ENCODE measurements at places on chromosomes 4 and X.

DNA sequence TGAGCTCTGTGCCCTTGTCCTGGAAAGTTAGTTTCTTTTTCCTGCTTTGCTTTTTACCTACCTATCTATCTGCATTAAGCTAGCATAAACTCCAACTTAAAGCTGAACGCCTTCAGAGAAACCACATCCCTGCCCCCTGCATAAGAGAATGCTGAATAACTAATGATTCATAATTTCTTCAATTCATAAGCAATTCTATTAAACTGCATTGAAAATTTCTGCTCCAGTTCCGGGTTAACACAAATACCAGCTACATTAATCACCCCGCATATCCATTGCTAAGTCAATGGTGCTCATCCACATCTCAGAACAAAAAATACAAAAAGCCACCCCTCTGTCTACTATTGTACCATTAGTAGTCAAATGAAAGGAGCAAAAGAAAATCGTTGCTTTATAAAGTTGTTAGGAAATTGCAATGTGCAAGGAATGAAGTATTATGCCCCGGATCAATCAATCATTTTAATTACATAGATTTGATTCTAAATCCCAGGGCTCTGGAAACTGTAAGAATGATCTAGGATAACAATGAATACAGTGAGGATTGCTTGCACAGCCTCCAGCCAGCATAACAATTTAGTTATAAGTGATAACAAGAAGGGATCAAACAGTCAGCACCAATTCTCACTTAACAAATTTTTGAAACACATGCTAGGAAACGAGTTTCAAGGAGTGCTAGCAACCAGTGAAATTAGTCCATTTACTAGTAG lies 106.8 kb downstream of the ELOVL6 start:
- DNase-seq = no peak

DNA sequence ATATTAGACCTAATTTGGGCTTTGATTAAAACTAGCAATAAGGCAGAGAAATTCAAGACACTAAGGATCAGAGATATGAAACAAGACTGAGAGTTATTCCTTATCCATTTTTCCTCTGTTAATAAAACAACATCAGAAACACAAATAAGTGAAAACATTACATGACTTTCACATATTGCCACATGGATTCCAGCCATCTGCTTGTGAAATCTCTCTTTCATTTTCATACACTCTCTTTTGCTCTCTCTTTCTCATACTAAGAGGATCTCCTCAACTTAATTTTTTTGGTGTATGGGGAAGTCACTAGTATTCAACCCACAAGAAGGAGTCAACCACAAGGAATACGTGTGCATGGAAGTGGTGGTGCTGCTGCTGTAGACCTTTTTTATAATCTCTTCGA lies 183.0 kb downstream of the LDB2 start:
- DNase-seq = no peak

GRCh38 chr4:74539044-74539790 lies 94.3 kb downstream of the AREG start:
- DNase-seq = no peak

GRCh38 chr4:36323816-36324419 lies 42.5 kb downstream of the DTHD1 start:
- DNase-seq = no peak

- no peak for DNase-seq
These were observed 61.9 kb upstream of the LAS1L start for GRCh38 chrX:65596270-65597034.

- DNase-seq = no peak
These were observed 272.9 kb upstream of the GALNT7 start for GRCh38 chr4:172895699-172896098.

DNA sequence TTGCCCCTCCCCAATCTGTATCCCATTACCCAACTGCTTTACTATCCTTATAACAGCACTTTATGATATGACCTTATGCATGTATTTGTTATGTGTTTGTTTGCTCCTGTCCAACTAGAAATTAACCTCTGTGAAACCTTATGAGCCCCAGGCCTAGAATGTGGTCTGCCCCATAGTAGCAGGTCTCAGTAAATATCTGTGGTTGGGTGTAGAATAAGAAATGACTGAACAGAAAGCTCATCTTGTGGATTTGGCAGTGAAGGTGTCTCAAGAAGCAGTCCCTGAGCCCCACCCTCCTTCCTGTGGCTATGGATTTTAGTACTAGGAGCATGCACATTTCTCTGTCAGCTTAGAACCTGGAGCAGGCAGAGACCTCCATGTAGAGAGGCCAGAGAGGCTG lies 229.0 kb upstream of the LCORL start:
- no peak for DNase-seq

- DNase-seq = no peak
These were observed 7.4 kb upstream of the KDR start for GRCh38 chr4:55132775-55133174.

DNA sequence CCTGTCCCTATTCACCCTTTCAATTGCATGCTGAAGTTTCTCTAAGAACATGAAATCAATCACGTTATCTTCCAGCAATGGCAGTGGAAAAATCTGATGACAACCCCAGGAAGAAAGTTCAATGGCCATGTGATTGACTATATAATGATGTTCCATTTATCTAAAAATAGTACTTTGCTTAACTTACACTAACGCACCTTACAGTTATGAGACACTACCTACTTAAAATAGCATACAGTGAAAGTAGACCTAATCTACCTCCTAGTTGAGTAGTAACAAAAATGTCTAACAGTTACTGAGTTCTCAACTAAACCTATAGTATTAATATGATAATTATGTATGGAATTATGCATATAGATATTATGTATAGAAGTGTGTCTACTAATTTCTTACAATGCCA lies 28.6 kb upstream of the PGM2 start:
- no peak for DNase-seq

DNA sequence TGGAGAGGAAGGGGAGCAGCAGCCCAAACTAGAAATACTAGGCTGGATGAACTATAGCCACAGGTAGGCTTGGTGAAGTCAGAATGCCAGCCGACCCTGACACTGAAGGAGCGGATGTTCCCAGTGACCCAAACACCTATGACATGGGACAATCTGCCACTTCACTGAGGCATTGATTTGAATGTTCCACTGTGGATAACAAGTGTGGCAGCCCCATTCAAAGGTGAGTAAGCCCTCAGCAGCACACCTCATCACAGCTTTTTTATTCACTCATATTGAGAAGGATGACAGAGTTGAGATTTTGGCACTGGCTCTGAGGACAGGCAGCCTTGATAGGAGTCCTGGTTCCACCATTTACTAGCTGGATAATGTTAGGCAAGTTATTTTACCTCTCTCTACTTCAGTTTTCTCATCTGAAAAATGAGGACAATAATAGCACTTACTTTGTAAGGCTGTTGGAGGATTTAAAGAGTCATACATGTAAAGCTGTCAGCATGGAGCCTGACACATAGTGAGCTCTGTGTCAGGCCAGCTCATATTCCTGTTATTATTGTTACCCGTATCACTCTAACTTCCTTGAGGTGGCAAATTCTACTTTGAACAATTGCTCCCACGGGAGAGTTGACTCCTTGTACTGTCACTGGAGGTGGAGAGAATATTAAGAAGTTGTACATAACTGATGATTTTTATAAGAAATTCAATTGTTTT lies 114.6 kb downstream of the RASL11B start:
- no peak for DNase-seq

- no peak for DNase-seq
These were observed 28.4 kb upstream of the COX7B2 start for GRCh38 chr4:46937493-46937892.

- DNase-seq = no peak
These were observed 99.9 kb upstream of the TENM3 start for GRCh38 chr4:182143086-182143821.

- no peak for DNase-seq
These were observed 46.0 kb upstream of the TEX13A start for GRCh38 chrX:105266456-105266855.

DNA sequence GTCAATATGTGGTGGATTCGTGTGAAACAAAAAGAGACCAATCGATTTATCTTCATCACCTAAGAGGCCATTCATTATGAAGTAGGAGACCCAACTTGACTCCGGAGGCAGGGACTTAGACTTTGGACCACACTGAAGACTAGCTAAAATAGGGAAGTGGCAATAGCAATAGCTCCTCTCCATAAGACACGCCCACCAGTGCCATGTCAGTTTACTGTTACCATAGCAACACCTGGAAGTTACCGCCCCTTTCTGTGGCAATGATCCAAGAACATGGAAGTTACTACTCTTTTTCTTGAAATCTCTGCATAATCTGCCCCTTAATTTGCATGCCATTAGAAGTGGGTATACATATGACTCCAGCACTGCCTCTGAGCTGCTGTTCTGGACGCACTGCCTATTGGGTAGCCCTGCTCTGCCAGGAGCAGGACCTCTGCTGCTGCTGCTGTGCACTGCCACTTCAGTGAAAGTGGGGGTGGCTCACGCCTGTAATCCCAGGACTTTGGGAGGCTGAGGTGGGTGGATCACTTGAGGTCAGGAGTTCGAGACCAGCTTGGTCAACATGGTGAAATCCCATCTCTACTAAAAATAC lies 163.2 kb downstream of the PRKX start:
- DNase-seq = no peak

DNA sequence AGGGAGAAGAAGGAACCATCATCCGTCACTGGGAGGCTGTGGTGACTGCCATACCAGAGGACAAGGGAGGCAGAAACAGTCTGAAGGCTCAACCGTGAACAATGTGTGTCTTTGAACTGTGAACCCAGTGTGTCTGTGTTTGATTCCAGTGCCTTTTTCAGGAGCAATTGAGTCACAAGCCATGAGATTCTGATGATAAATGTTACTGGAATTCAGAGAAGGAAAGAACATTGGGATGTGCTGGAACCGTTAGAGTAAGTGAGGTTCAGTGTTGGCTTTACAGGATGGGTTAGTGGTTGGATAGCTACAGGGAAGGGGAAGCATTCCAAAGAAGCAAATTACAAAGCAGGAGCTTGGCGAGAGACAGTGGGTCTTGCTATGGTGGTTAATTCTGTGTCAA lies 464.4 kb downstream of the TRIML1 start:
- no peak for DNase-seq

GRCh38 chrX:40653535-40653934 lies 6.2 kb upstream of the CXorf38 start:
- DNase-seq = no peak

GRCh38 chrX:25178555-25178954 lies 162.8 kb upstream of the ARX start:
- no peak for DNase-seq

All from cerebellar nuclear complex (tissue), 1 donor.